ENCODE measurements at places on chromosomes 7 and 10.

DNA sequence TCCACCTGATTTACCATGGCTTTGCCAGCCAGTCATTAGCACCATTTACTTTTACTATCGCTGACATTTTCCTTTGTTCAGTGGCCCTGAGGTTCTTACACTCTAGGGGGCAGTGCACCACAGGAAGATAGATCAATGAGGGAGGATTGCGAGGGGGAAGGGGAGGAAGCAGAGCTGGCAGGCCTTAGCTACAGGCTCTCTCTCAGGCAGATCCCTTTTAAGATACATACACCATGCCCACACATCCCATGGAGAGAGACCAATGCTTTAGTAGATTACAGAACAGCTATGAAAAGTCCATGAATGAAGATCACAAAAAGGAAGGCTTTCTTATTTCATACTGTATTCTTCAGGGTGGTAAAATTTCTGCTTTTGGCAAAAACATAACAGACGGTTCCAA, 47.4 kb downstream of the DENND11 start:
- peak; percentile 90 for DNase-seq

DNA sequence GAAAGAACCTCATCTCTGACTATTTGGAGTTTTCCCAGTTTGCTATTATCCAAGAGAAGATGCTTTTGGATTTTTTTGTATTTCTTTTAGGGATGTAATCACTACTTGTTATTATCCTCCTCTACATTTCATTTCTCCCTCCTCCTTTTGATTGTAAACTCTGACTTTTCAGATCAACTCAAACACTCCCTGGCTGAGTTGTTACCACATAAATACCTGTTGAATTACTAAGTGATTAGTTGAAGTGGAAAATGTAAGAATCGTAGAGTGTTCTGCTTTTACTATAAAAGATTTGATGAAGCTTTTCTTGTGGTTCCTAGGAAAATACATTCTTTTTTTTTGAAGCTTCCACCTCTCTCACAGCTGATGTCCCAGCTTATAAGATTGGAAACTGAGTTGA, 164.1 kb upstream of the C1GALT1 start:
- DNase-seq = no peak

- peak; percentile 85 for DNase-seq
Observed at GRCh38 chr7:75866489-75867389, 12.1 kb upstream of the RHBDD2 start.

- DNase-seq = no peak
Observed at GRCh38 chr7:31910191-31910590, 160.0 kb downstream of the PDE1C start.

GRCh38 chr7:26993816-26994810, 101.7 kb downstream of the HOXA1 start:
- DNase-seq = peak; percentile 26

GRCh38 chr10:117762819-117763172, 220.2 kb downstream of the EMX2 start:
- no peak for DNase-seq

DNA sequence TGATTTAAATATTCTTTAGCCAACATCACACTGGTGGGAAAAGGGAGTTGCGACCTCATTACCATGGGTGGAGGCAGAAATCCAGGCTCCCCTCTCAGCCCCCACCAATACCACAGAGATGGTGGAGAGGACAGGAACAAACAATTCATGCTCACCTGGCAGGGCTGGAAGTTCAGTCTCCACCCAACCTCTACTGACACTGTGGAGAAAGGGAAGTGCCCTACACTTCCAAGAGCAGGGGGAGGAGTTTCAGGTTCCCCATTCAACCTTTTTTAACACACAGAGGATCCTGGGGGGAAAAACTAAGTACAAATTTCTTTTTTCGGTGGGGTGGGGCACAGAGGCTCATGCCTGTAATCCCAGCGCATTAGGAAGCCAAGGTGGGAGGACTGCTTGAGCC, 210.1 kb upstream of the KCTD7 start:
- no peak for DNase-seq

- no peak for DNase-seq
Observed at GRCh38 chr7:136741941-136742340, 126.5 kb upstream of the CHRM2 start.

- DNase-seq = no peak
Observed at GRCh38 chr10:89393898-89394297, 1.5 kb downstream of the IFIT1 start.

DNA sequence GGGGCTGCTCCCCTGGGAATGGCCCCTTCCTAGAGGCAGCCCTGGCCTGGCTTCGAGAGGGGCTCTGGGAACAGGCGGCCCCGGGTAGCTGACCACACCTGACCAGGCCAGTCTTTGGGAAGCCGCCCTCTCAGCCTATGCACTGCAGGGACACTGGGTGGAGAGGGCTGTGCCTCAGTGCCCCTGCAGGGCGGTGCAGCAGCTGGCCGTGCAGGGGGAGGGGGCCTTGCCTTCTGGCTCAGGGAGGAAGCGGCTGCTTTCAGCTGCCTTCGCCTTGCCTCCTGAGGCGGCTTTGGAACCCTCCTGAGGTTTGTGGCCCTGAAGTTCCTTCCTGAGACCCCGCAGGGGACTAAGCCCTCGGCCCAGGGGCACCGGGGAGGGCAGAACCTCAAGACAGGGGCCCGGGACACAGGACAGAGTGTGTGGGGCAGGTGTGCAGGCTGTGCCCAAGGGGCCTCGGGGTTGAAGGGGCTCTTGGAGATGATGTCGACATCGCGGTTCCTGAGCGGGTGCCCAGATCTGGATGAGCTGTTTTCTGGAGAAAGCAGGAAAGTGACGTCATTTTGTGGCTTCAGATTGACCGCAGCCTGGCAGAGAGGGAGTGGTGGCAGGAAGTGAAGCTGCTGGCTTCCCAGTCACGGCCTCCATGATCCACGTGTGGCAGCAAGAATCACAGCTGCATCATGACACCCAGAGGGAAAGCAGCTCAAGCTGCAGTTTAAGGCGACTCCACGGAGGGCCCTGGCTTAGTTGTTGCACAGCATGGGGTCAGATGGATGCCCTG, 17.7 kb downstream of the ADAM8 start:
- peak; percentile 77 for DNase-seq

DNA sequence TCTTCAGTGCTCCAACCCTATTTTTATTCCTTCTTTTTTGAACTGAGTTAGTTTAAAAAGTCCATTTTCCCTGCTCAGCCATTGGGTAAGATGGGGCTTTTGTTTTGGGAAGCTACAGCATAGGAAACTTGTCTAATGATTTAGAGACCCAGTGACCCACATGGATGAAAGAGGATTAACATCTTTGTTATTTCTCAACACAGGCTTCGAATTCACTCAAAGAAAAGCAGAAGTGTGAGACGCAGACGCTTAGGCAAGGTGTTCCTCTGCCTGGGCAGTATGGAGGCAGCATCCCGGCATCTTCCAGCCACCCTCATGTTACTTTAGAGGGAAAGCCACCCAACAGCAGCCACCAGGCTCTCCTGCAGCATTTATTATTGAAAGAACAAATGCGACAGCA, 152.0 kb downstream of the HDAC9 start:
- no peak for DNase-seq

- DNase-seq = no peak
Observed at GRCh38 chr10:49595003-49595712, 15.0 kb upstream of the SLC18A3 start.

DNA sequence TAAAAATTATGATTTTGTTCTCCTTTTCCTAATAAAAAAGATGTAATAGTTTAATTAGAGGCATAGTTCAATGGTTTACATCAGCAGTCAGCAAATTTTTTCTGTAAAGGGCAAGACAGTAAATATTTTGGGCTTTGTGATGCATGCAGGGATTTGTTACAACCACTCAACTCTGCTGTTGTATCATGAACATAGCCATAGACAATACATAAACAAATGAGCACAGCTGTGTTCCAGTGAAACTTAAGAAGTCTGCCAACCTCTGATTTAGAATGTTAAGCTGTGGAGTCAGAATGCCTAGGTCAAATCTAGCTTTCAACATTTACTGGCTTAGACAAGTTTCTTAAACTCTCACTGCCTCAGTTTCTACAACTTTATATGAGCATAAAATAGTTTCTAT, 31.6 kb downstream of the ASZ1 start:
- DNase-seq = no peak

- no peak for DNase-seq
Observed at GRCh38 chr10:31908157-31908556, 20.5 kb downstream of the ARHGAP12 start.

GRCh38 chr10:20677340-20677739, 219.8 kb downstream of the NEBL start:
- no peak for DNase-seq

DNA sequence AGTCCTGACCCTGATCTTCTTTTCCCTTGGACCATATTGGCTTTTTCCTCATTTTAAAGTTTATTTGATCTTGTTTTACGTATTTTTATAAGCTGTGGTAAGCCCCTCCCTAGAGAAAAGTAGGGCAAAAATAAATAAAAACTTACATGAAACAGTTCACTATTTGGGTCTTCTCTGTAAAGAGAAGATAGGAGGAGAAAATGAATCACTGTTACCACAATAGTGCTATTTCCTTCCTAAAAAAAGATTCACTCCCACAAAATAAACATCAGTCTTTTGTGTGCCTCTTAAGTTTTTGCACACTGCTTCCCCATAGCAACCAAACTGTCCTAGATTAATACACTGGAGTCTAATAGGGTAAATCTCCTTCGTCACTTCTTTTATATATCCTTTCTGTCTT, 1.4 kb upstream of the SVIL start:
- DNase-seq = peak; percentile 76

DNA sequence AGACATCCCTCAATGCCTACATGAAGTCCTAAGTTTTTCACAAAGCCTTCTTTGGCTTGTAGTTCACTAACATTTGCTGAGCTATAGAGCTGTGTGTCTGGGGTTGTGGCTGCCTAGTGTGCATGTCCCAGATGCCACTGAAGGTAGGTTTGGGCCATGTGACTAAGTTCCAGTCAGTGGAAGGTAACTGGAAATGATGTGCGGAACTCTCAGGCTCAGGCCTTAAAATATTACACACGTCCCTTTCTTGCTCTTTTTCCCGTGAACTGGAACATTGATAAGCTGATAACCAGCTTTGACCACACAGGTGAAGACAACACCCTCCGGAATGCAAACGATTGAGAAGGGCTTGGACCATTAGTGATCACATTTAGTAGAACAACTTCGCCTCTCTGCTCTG, 358.1 kb downstream of the GATA3 start:
- DNase-seq = no peak

DNA sequence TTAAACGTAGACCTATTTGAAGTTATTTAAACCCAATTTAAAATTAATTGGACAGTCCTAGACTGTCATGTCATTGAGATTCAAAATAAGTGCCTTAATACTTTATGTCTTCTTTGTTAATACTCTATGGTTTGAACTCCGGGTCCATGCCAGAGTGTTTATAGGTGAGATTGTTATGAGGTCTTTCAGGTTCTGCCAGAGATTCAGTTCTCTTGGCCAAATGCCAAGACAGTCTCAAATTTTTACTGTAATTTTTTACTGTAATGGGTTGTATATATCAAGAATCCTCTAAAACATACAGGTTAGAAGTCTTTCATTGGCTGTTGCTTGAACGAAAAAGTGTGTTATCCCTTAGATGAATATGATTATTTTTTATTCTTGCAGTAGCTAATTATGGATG, 3.9 kb downstream of the ADD3 start:
- peak; percentile 63 for DNase-seq

DNA sequence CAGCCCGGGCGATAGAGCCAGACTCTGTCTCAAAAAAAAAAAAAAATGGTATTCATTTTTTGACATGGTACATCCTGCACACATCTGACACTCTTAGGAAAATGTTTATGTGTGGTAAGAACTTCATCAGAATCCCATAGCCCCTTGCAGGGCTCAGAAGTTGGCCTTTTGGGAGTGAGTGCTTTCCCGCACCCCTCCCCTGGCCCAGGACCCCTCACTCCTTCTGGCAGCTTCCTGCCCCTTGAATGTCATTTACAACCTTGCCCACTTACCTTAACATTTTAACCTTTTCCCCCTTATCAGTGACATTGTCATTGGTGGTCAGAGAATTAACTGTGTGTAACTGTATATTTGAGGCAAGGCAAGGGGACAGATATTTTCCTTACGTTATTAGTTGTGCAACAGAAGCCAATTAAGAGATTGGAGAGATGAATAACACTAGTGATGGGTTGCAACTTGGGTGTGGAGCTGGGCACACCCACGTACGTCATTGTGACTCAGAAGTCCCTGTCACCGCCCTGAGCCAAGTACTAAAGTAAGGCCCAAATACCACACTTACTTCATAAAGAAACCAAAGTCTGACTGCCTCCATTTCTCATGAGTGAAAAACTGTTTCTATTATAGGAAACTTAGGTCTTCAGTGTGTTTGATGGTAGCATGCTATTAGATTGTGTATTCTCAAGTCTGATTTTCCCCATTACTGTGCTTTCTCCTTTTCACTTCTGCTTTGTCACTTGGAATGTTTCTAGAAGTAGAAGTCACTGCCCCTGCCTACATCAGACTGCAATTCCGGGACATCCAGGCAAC, 31.6 kb downstream of the OGDH start:
- DNase-seq = peak; percentile 85

DNA sequence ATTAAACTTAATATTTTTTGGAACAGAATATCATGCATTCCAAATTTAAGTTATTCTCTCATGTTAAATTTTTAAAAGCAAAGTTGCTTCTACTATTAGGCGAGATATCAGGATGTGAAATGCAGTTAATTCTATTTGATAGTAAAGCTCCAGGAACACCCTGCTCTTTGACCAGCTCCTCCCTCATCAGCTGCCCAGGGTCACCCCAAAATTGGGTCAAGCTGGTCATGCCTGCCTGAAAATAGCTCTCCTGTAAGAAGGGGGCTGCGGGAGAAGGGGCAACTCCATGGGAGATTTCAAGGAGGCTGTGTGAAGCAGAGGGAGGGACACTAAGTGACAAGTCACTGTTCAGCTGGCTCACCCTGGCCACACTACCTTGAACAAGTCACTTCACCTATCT, 5.9 kb downstream of the PPP1R3C start:
- DNase-seq = no peak

DNA sequence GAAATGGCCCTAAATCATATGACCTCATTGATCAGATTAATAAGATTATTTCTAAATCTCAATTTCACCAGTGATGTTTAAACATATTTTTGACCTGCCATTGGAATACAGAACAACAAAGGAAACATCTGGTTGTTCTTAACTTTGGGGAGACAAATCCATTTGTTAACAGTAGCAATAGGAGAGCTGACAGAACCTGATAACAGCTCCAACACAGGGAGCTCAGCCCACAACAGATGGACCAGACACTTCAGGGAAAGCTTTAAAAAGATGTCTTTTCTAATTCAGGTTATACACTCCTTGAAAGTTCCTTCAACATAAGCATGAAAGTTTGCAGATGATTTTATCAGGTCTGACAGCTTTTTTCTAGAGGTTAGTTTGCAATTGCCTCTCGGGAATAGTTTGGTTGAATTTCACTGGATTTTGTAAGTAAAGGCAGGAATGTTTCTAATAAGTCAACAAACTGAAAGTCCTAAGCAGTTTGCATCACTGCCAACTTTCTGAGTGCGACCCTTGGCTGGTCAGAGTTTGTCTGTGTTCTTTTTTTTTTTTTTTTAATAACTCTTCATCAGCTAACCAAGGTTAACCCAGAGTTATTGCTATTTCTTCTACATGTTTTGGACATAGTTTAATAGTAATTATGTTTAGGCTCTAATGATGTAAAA, 6.5 kb upstream of the MET start:
- DNase-seq = no peak

- no peak for DNase-seq
Observed at GRCh38 chr7:28609608-28610007, 197.3 kb downstream of the CREB5 start.

GRCh38 chr7:51138123-51139085, 178.2 kb downstream of the COBL start:
- no peak for DNase-seq
